ENCODE measurements at places on chromosomes 5 and 9.

DNA sequence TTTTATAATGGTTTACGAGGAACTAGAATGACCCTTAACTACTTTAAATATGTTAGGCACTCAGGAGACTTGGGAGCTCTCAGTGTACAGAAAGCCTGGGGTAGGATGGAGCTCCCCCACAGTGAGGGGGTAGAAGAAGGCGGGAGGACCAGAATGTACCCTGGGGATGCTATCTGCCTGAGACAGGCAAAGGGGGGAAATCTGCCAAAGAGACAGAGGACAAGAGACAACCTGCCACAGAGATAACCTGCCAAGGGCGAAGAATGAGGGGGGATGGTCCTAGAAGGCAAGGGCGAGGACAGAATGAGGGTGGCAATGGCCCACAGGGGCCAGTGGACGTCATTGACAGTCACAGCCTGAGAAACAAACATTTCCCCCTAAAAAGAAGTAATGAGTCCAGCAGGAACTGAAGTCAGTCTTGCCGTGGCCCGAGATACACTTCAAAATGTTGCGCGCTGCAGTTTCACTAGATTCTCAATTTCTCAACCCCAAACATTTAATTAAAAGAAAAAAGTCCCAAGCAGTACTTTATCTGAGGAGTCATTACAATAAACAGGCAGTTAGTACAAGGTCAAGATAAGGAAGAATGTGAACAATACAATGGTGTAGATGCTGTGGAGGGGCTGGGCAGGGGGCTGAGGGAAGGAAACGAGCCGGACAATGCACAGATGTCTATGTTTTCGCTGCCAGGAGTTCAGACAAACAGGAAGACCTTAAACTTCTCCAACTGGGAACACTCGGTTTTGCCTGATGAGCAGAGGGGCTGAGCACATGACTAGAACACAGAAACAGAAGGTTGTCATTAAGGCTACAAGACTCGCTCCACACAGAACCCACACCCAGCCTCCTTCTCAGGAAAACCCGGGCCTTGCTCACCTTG is 125.0 kb downstream of the LHFPL2 start:
- no peak for DNase-seq

GRCh38 chr9:136107953-136108647 is 10.6 kb downstream of the TMEM250 start:
- DNase-seq: peak; percentile 61

DNA sequence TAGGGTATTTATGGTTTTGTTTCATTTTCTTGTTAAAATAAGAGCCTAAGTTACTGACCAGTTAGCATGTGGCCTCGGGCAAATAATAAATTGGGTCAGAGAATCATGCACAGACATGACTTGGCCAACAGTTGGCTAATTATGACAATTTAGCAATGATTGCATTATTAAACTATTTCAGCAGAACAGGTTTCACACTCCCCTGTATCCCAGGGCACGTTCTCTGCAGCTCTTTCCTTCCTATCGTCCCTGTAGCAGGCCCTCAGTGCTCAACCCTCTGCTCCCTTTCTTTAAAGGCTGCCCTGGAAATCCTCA is 167.9 kb downstream of the TSSK1B start:
- peak; percentile 90 for DNase-seq

- no peak for DNase-seq
Measured at GRCh38 chr9:134221273-134222017, 57.1 kb upstream of the RNU6ATAC start.

DNA sequence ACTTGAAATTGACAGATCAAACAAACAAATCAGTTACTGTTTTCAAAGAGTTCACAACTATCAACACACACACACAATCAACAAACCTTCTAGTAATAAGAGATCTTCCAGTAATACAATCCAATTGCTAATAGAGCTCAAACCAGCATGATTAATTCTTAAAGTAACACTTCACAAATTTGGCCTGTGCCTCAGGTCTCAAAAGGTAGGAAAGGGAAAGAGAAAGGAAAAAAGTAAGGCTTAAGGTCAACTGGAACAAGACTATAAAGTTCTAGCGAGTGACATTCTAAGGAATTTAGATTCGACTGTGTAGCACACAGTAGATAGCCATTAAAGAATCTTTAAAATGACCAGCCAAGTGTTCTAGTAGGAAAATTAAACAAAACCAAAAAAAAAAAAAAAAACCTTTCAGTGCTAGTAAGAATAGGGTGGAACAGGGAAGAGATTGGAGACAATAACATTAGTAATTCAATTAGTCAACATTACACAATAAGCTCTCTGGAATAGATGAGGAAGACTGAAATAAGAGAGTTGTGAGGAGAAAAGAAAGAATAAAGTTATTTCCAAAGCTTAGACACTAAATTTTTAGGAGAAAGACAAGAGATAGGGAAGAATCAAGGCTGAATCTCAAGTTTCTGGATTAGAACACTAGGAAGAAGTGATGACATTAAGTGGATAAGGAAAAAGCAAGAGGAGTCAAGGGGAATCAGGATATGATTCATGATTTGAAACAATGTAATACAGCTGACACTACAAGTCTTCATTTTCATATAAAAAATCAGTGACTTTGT is 86.1 kb downstream of the FBXL17 start:
- peak; percentile 72 for DNase-seq

DNA sequence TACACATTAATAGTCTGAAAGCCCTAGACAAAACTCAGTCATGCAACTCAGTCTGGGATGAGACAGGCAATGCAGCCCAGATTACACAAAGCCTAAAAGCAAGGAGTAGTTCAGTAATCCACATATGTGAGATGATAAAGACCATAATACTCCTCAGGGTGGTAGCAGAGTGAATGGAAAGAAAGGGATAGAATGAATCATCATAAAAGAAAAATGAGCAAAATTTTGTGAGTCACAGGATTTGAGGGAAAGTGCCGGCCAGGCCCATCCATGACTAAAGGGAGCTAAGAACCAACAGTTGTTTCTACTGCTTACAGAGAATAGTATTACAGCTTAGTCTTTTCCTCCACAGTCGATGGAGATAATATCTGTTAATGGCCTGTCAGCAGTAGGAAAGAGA is 90.0 kb upstream of the POU5F2 start:
- DNase-seq: peak; percentile 91

- DNase-seq: no peak
Measured at GRCh38 chr5:139245637-139246339, 47.6 kb upstream of the SIL1 start.

DNA sequence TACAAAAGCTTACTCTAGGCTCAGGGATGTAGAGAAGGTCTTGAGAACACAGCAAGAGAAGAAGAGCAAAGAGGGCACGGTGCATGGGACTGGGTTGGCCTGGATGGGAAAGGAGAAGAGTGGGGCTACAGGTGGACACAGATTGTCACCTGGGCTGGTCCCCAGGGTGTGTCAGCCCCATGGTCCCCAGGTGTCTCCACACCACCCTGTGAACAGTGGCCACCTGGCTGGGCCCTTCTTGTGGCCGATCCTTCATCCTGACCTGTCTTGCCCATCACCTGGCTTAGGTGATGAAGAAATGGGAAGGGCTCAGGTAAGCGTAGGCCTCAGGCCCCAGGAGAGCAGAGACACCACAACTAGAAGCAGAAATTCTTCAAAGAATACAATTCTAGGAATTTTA is 188.9 kb downstream of the TENT4A start:
- DNase-seq: no peak

GRCh38 chr5:159041444-159042198 is 58.1 kb downstream of the EBF1 start:
- no peak for DNase-seq

- no peak for DNase-seq
Measured at GRCh38 chr5:84028093-84028492, 307.4 kb upstream of the HAPLN1 start.

GRCh38 chr5:11043881-11044280 is 282.8 kb upstream of the DAP start:
- DNase-seq: no peak

- no peak for DNase-seq
Measured at GRCh38 chr5:144120661-144121180, 49.7 kb downstream of the YIPF5 start.

DNA sequence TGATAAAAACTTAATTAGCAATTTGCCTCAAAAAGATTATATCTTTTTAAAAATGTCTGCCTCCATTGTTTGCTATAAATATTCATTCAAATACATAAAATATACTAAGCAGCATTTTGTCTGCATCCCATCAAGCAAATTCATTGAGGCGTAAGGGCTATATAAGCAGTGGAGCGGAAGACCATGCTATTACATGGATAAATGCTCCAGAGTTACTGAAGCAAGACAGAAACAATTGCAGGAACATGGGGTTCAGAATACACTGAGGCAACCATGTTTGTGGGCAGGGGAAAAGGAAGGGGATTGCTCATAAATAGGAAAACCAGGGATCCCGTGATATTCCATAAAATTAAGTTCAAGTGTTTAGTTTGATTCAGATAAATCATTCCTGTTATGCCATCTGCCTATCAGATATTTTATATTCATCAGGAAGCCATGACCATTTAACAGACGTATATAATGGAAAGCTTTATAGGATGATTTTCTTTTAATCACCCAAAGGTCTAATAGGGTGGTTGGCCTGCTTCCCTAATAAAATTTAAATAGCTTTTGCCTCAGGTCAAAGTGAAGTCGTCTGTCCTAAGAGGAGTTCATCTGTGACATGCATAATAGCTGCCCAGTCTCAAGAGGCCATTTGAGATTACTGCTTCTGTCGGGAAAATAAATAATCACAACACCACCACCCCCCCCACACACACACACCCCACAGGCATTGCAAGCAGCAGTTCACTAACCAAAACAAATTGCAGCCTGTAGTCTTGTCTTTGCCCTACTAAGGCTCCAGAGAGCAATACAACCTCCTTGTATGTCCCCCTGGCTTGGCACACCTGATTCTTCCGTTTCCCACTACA is 105.2 kb downstream of the RASEF start:
- no peak for DNase-seq

DNA sequence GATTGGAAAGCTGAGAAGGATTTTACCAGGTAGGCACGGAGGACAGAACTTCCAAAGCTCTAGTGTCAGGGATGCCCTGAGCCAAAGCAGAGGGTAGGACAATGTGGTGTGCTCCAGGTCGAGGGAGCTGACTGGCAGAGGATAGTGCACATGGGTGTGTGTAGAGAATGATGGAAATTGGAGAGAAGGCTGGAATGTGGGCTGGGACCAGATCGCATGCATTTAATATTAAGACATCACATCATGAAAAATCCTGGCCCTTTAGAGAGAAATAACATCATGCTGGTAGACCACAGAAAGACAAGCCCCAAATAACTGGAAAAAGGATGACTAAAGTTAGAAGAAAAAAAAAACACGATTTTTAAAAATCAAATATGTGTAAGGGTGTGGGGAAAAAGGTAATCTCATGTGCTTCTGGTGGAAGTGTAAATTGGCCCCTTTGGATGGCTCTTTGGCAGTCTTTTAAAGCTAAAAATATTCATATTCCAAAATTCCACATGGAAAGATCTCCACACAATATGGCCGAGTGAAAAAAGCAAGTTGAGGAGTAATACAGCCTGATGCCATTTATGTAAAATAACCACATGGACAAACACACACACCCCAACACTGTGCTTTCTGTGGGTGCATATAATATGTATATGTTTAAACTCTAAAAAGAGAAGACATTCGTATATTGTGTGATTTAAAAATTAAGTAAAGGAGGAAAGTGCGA is 67.0 kb upstream of the TGFBR1 start:
- no peak for DNase-seq

DNA sequence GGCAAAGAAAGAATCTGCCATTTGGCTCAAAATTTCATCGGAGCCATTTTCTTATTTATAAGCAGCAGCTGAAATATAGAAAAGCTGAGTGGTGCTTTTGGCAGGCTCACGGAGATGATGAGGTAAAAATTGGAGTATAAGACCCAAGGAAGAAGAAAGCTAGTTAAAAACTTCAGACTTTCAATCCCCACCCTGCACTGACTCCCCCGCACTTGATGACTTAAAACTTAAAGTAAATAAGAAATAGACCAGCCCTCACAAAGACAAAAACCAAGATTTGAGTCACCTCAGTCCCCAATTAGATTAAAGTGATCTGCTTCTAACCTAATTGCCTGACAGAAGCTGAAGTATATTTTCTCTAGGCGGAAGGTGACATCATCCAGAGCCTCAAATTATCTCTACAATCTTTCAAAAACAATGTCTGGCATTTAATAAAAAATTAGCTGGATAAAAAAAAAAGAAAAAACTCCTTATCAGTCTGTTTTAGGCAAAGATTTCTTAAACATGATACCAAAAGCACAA is 124.0 kb upstream of the PJA2 start:
- DNase-seq: no peak

- no peak for DNase-seq
Measured at GRCh38 chr5:173488144-173488543, 128.3 kb downstream of the BOD1 start.

DNA sequence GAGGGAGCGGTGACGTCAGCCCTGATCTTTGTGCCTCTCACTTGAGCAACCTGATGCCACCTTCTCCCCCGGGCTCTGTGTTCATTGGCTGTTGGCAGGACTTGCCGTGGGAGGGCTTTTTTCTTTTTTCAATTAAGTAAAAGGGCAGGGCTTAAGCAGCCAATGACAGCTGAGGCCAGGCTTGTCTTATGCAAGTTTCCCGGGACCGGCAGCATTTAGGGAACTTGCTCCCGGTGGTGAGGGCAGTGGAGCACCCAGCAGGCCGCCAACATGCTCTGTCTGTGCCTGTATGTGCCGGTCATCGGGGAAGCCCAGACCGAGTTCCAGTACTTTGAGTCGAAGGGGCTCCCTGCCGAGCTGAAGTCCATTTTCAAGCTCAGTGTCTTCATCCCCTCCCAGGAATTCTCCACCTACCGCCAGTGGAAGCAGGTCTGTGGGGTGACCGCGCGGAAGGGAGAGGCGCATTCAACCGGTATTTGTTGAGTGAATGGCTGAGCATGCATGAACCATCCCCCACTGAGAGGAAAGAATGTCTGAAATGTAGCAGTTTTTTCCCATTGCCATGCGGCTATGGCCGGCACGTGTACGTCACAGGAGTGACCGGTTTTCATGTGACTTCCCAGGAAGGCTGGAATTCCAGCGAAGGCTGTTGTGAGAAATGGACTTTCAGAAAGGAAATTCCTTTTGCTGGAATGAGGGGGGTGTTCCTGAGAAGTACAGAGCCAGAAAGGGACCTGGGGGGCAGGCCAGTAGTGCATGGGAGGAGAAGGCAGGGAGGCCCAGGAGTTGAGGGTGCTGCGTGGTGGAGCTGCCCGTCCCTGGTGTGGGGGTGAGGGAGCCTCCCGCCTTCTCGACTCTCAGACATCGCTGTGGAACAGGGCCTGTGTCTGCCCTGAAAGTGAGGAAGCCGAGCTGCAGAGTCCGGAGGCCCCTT is 29.0 kb downstream of the PTGES2 start:
- DNase-seq: peak; percentile 95

GRCh38 chr5:95283761-95284571 is 928 bp downstream of the MCTP1 start:
- peak; percentile 13 for DNase-seq

All from foreskin keratinocyte (primary cell).